NCI-H1417 (cell line): ENCODE measurements at places on chromosomes 4 and X.

GRCh38 chrX:55149242-55149641 is 60.4 kb downstream of the PAGE2 start:
- no peak for DNase-seq

- peak; percentile 78 for DNase-seq
Observed at GRCh38 chr4:3436798-3437581, 4.8 kb upstream of the HGFAC start.

- DNase-seq, result no peak
Observed at GRCh38 chr4:81694176-81694913, 222.6 kb upstream of the RASGEF1B start.

DNA sequence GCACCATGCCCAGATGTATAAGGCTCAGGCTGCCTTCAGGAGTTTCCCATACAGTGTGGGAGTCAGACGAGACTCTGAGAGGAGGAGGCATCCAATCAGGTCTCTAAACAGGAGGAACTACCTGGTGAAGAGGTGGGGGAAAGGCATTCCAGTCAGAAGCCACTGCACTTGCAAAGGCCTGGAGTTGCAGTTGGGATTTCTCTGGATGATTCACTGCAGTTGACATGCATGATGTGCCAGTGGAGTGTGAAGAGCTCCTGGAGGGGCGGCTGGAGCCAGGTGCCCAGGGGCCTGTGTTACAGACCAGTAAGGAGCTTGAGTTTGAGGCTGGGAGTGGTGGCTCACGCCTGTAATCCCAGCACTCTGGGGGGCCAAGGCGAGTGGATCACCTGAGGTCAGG is 339.1 kb downstream of the ARHGAP10 start:
- DNase-seq, result no peak

GRCh38 chrX:8484360-8484949 is 19.8 kb downstream of the VCX3B start:
- DNase-seq, result peak; percentile 85

DNA sequence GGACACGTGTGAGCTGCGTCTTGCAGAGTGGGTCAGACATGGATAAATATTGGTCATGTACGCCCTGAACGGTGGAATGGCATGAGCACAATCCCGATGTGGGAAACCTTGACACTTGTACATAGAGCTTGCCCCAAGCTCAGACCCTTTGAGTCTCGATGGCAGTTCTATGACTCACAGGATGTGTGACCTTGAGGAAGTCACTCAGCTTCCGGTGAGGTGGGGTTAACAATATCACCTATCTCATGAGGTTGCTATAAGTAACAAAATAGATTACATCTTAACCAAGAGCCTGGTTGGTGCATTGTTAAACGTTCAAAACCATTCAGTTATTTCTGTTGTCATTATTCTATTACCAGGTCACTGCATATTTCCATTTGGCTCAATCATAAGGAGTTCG is 109.1 kb upstream of the TBL1X start:
- no peak for DNase-seq

- peak; percentile 48 for DNase-seq
Observed at GRCh38 chr4:80425124-80426100, 89.9 kb downstream of the CFAP299 start.

DNA sequence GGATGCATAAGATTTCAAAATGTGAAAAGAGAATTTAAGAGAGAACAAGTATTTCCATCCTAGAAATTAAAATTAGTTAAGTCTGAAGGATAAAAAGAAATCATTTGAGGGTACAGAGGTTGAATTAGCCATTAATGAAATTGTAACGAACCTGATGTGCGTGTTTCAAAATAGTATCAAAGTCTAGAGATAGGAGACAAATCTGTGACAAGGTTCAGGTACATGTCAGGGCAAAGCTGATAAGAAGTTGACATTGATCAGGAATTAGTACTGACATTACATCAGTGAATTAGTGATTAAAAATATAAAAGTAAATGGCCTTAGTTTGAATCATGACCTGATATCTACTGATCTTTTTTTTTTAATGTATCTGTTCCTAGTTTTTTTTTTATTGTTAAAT is 62.3 kb downstream of the UGT2B10 start:
- DNase-seq, result no peak

DNA sequence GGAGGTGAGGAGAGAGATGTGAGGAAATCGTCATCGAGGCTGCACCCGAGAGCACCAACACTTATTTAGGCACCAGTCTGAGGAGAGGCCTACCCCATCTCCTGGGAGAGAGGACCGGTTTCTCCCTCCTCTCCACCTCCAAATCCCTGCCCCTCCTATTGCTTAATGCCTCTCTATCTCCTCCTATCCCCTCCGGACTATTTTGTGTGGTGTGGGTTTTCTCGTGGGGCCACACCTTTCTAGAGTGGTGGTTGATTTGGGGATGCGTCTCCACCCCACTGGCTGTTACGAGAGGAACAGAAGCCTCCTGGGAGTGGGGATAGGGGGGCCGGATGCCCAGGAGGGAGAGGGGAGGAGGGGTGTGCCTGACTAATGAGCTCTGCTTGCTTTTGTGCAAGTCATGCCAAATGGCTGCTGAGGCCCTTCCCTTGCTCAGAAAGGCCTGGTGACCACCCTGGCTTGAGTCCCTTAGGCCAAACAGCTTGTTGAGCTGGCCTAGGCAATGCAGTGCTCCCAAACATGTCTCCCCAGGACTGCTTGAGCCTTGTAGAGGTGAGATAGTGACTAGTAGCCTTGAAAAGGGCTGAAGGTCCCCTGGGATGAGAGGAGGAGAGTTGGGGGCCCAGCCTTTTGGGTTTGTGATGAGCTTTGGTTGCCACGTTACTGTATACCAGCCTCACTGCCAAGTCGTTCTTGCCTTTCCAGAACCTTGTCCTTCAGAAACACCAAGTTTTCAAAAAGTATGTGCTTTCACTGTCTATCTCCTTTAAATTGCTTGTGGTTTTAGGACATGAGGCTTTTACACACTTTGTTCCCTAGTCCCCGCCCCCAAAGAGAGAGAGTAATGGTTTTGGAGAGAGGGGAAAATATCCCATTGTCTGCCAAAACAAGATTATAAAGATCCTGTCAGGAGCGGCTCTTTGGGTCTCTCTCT is 1.2 kb downstream of the MSN start:
- DNase-seq, result no peak

- DNase-seq, result no peak
Observed at GRCh38 chr4:106247600-106247999, 68.4 kb downstream of the TBCK start.

DNA sequence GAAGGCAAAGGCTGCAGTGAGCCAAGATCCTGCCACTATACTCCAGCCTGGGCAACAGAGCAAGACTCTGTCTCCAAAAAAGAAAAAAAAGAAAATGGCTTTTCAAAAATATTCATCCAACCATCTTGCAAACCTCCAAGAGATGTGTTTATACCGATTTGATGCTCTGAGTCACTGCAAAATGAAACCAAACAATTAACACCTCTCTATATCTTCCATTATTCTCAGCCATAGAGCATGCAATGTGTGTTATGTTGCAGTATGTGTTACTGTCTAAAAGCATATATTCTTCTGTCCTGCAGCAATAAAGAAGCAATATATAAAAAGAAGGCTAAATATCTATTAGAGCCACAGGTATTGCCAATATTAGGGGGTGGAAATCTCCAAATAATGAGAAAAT is 51.4 kb downstream of the ARAP2 start:
- no peak for DNase-seq

DNA sequence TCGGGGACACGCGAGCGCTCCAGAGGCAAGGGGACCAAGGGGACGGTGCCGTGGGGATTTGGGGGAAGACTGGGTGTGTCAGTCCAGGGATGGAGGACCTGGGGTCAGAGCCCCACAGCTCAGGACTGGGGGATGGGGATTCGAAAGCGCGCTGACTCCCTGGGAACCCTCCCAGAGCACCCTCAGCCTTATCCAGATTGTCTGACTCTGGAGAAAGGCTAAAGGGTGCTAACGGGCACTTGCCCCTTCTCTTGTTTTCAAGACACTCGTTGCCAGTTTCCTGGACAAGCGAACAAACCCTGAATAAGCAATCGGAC is 1.1 kb downstream of the DOCK11 start:
- DNase-seq, result peak; percentile 60

- DNase-seq, result no peak
Observed at GRCh38 chrX:133594156-133594555, 178.9 kb upstream of the GPC4 start.

- DNase-seq, result no peak
Observed at GRCh38 chrX:7120878-7121219, 26.7 kb upstream of the STS start.

DNA sequence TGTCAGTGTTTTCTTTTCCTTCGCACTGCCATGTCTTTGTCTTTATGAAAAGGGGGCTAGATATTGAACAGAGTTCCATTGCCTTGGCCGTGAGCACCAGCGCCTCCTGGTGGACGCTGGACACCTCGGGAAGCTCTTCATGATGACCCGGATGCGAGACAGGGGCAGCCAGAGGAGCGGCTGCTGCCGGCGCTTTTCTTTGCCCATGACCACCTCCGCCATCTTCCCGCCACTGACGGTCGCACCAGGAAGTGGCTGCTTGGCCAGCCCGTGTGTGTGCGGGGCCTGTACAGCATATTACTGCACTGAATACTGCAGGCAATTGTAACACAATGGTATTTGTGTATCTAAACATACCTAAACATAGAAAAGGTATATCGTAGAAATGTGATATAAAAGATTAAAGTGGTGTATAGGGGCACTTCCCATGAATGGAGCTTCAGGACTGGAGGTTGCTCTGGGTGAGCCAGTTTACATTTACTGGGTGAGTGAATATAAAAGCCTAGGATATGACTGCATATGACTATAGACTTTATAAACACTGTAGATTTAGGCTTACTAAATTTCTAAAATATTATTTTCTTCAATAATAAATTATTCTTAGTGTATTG is 15.8 kb upstream of the GRIA2 start:
- DNase-seq, result no peak

DNA sequence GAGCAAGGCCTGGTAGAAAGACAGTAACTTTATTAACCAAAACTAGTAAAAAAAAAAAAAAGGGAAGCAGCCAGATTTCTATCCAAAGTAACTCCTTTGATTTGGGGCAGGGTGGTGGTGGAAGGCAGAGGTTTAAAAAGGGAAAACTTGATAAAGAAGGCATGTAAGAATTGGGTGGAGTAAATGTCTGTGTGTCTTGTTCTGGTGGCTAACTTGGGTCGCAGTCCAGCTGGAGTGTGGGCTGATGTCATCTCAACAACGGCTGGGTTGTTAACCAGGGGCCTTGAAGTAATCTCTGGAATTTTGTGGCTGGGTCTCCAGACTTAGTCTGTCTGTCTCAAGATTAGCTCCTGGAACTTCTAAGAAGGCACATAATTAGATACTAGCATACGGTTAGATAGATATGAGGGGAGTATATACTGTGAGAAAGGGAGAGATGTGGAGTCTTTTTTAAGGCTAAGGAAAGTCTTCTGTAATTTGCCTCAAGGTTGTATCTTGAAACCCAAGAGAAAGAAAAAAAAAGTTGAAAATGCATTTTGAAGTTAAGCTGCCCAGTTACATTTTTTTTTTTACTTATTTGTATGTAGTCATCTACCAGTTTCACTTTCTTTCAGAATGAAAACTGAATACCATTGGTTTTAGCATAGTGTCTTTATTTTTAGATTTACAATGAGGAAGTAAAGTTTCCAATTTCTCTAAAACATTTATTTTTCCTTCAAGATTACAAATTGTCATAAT is 48.3 kb downstream of the MTHFD2L start:
- no peak for DNase-seq
